Right ventricle myocardium inferior (tissue), 1 donor: ENCODE measurements at places on chromosomes 2 and 18. TPM values are rescaled to one million over a fixed set of nuclear protein-coding genes. Genes with fewer than 3 reads are reported as not detected.

ANO7 gene
- total RNA-seq: 0.81 TPM

- DNase-seq: no peak
Measured at GRCh38 chr2:206562375-206562774, 79.9 kb upstream of the FAM237A start.

DNA sequence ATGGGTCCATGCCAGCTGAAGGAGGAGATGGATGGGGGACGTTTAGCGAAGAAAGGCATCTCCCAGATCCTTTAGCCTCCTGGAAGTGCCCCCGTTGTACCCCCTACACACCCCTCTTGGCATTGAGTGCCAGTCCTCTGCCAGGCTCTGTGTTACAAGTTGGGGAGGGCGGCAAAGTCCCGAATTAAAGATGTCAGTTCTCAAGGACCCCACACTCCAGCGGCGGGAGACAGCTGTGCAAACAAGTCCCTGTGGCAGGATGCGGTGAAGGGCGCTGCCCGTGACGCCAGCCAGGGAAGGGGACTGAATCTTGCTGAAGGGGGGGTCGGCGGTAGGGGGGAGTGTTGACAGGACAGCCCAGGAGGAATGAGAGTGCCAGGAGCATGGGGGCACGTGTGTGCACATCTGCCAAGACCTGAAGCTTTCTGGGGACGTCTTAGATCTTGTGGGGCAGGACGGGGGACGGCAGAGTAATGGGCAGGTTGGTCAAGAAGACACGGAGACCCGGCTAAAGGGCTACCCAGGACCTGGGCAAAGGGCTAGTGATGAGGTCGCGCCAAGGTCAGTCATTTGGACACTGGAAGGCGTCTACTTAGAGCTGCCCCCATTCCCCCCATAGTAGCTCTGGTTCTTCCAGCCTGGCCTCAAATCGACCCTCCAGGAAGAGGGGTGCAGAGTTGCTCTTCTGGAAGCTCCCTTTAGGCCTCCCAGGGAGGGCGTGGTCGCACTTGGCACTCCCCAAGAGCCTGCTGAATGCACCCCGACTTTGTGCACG, 2.8 kb upstream of the CTDSP1 start:
- DNase-seq: peak; percentile 88

DNA sequence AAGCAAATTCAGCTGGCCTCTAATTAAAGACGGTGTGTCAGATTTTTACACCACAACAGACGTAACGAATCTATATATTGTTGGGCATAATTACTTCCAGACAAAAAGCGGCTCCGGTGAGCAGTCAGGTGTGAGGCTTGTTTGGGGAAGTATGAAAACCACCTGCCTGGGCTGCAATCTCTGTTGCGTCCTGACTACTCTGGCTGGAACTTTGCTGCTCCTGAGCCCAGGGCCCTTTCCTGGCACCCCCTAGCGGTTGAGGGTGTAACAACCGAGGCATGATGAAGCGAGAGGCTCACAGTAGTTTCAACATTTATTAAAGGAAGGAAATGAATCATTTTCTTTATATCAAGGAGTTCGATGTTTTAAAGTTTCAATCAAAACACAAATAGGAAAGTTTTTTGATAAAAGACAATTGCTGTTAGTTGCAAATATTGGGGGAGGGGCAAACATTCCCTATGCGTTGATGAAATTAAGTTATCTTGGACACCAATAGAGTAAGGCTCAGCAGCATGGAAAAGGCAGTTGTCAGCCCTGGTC, 10.6 kb upstream of the ITGB6 start:
- peak; percentile 73 for DNase-seq

DNA sequence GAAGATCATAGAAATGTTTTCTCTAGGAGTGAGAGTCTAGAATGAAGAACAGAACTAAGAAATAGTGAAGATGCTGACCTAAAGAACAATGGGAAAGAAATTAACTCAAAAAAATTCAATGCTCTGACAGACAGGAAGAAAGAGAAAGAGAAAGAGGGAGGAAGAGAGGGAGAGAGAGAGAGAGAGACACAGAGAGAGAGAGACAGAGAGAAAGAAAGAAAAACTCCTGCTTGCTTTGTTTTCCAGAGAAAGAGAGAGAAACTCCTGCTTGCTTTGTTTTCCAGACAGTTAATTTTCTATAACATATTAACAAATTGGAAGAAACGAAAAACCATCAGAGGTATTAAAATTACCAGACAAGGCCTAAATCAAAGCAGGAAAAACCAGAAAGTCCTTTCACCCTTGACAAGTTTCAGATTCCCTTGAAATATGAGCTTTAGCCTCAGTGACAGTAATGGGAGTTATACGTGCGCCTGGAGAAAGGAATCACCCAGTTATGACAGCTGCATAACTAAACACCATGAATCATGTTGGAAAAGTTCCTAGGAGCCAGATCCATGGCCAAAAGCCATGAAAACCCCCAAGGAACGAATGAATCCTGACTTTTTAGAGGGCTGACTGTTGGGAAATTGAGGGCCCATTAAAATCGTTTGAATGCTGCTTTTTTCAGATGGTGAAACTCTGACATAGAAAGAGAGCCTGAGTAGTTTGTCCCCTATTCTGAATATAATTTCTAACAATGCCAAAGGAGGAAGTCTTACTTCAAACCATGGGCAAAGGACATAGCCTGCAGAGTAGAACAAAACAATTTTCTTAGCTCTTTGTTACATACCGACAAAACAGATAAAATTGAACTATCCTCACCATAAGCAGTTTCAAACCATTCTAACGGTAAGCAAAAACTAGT, 228.6 kb upstream of the CHST9 start:
- no peak for DNase-seq

GRCh38 chr2:134449157-134449556, 195.3 kb downstream of the MGAT5 start:
- DNase-seq: no peak

DNA sequence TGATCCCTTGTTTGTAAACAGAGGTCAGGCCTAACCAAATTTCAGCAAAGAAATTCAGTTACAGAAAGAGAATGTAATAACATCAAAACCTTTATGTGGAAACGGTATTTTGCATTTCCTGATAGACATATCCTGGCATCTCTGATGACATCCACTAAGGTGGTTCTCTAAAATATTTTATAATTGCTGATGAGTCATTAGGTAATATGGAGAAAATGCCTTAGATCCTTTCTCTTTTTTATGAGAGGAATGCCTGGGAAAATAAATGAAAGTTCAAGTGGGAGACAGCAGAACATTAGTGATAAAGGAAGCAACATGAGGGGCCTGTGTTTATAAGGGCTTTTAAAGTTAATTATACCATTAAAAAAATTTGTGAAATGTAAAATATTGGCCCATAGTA, 72.6 kb downstream of the PLCL1 start:
- no peak for DNase-seq

USP37 gene
- total RNA-seq: 7.0 TPM

- DNase-seq: no peak
Measured at GRCh38 chr2:117832905-117833613, 18.6 kb downstream of the DDX18 start.

UPP2 gene
- total RNA-seq: not detected

- DNase-seq: no peak
Measured at GRCh38 chr2:195038153-195038552, 618.9 kb upstream of the SLC39A10 start.

DNA sequence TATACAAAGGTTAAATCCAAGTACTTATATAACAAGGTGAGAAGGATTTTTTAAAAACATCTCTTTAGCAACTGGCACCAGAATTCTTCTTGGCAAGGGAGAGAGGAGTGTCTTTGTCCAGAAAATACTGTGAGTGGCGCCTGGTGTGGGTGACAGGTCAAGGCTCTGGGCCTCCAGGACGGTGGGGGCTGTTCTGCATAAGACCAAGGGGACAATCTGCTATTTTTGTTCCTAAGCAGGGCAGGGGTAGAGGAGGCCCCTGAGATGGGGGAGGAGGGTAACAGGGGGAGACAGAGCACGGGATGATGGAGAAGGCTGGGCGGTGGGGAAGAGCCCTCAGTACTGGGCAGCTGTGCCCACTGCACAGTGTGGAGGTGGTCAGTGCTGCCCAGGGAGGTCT, 51.6 kb upstream of the TAF1B start:
- no peak for DNase-seq

DNA sequence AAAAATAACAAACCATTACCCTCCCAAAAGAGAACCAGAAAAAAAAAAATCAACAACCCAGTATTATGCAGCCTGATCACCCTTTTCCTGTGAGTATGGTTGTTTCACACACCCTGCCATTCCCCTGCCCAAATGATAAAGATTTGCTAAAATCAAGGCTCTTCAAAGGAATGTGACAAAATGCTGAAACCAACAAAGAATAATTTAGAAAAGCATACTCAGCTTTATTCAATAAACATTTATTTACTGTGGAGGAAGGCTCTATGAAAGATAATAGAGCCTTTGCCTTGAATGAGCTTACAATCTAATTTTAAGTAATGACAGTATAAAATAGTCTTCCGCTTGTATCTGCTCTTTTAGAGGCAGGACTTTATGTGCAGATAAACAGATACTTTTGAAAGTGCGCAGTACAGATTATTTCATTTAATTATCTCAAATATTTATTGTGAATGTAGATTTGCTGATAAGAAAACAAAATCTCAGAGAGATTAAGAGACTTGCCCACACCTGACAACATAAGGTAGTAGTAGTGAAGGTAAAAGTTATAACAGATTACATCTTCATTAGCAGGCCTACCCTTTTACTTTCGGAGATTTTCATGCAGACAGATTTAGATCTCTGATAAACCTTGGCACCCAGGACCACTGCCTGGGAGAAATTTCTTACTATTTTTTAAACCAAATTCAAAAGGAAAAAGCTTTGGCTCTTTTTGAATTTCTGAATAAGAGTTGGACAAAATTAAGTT, 211.9 kb downstream of the SRBD1 start:
- DNase-seq: no peak

GRCh38 chr2:187369471-187369870, 78.6 kb downstream of the CALCRL start:
- no peak for DNase-seq

FRZB gene
- total RNA-seq: 1.3 TPM

- no peak for DNase-seq
Measured at GRCh38 chr2:20781656-20782265, 41.1 kb downstream of the LDAH start.

GRCh38 chr2:45857867-45858520, 206.5 kb downstream of the PRKCE start:
- no peak for DNase-seq

- no peak for DNase-seq
Measured at GRCh38 chr18:49139766-49140165, 189.0 kb upstream of the SMAD7 start.

- DNase-seq: no peak
Measured at GRCh38 chr2:32284321-32284720, 6.6 kb downstream of the YIPF4 start.

DNA sequence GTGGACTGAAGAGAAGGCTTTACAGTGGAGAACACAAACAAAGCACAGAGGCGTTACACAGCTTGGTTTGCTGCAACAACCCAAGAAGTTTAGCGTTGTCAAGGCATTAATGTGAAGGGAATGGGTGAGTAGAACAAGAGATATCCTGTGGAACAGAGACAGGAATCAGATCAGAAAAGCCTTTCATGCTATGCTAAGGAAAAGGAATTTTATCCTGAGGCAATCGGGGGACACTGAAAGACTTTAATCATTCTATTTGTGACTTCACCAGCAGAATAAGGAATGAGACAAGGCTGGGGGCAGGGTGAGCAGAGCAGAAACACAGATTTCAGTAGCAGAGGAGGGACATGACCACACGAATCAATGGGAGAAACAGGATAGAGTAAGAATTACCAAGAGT, 600.7 kb downstream of the IRS1 start:
- DNase-seq: no peak

- peak; percentile 69 for DNase-seq
Measured at GRCh38 chr18:28175930-28176697, 816 bp downstream of the CDH2 start.

DSG3 gene
- not detected for total RNA-seq

MSTN gene
- not detected for total RNA-seq

- no peak for DNase-seq
Measured at GRCh38 chr18:23703057-23703986, 14.1 kb downstream of the LAMA3 start.

C2orf66 gene
- total RNA-seq: not detected

- DNase-seq: no peak
Measured at GRCh38 chr2:27965841-27966240, 75.3 kb downstream of the BABAM2 start.

GRCh38 chr18:4453874-4454536, 1.1 kb downstream of the DLGAP1 start:
- peak; percentile 58 for DNase-seq

IL36RN gene
- total RNA-seq: not detected

KYNU gene
- total RNA-seq: 1.1 TPM

- DNase-seq: no peak
Measured at GRCh38 chr18:57148263-57148662, 1.4 kb downstream of the BOD1L2 start.

DNA sequence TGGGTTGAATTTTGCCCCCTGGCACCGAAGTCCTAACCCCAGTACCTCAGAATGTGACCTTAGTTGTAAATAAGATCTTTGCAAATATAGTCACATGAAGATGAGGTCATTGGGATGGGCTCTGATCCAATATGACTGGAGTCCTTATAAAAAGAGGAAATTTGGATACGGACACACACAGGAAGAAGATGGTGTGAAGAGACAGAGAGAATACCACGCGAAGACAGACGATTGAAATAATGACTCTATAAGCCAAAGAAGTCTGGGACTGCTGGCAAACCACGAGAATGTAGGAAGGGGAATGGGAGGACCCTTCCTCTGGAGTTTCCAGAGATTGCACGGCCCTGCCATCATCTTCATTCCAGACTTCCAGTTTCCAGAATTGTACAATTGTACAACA, 98.6 kb downstream of the CPO start:
- DNase-seq: no peak

TMEM200C gene
- 0.95 TPM for total RNA-seq

GRCh38 chr2:232699110-232699509, 2.0 kb downstream of the GIGYF2 start:
- no peak for DNase-seq

DNA sequence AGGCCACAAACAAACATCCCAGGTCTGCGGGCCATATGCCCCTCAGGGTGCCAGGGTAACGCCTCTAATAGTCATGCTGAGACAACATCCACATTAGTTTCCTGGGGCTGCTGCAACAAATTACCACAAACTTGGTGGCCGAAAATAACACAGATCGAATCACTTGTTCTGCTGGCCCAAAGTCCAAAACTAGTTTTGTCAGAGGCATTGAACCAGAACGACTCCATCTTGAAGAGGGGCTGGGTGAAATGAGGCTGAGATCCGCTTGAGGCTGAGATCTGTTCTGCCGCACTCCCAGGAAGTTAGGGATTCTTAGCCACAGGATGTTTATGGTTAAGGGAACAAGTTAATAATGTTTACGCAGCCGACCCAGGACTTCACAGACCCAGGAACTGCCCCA, 66.7 kb downstream of the COPS8 start:
- no peak for DNase-seq

CROCC2 gene
- not detected for total RNA-seq

- DNase-seq: no peak
Measured at GRCh38 chr2:136243638-136244535, 125.9 kb upstream of the CXCR4 start.

DNA sequence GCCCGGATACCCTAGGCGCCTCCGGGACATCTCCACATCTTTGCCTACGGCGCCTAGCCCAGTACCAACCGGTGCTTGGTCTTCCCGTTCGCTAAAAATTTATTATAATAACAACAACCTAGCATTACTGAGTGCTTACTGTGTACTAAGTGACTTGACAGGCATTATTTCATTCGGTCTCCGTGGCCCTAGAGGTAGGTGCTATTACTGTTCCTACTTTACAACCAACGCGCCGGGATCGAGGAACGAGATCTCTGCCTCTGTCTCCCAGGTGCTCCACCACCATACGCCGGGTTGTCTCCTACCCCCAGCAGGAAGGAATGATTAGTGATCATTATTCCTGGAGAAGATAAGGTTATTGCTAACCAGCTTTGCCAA, 657 bp upstream of the BIN1 start:
- DNase-seq: no peak
